Pancreas (tissue), 10 donors: ENCODE measurements at places on chromosomes 1 and 21. TPM values are rescaled to one million over a fixed set of nuclear protein-coding genes. Genes with fewer than 3 reads are reported as not detected.
A peak's percentile ranks its signal among the peaks of the same experiment; 100 is the strongest.

MTARC1 gene
- 6.1 TPM for total RNA-seq

DNA sequence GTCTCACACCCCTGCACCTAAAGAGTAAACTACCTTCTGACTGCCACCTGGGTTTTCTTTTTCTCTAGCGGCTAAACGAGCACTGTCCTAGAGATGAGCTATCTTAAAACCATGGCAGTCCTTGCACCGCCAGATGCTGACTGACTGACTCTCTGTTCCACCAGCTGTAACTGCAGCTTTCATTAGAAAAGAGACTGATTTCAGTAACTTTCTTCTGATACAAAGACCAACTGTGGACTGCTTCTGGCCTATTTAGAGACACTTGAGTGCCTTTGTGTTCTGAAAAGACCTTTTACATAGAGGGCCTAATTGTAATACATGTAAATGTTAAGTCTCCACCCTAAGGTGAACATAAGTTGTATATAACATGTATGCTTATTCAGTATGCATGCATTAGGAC, 152.5 kb downstream of the DISC1 start:
- no peak for DNase-seq

- no peak for DNase-seq
Measured at GRCh38 chr1:230573658-230574057, 68.6 kb upstream of the COG2 start.

GRCh38 chr1:167429612-167430011, 88.7 kb downstream of the CD247 start:
- DNase-seq = no peak

DNA sequence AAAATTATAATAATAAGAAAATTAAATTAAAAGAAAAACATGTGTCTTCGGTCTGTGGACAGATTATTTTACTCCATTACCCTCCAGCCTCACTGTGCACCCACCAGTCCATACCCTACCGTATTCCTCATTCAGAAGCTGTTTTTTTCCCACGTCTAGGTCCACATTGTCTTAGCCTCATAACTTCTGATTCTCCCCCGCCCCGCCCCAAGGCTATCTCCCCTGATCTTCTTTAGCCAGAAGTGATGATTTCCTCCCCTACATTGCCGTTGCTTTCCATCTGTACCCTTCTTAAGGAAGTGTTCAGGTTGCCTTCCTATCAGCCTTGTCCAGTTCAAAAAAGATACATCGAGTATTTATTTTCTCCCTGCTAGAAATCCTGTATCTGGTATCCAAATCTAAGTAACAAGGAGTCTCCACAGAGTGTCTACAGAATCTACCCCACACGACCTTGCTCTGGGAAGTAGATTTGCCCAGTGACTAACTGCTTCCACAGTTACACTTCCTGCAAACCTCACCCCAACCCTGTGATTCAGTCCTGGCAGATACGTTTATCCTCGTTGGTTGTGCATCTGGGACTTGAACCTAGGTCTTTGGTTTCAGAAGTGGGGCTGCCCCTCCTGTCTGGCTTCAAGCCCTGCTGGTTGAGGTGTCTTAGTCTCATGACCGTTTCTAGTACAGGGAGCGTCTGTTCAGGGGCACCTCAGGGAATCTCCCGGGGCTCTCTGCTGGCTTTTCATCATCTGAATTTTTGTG, 470.2 kb downstream of the CAMTA1 start:
- no peak for DNase-seq

DNA sequence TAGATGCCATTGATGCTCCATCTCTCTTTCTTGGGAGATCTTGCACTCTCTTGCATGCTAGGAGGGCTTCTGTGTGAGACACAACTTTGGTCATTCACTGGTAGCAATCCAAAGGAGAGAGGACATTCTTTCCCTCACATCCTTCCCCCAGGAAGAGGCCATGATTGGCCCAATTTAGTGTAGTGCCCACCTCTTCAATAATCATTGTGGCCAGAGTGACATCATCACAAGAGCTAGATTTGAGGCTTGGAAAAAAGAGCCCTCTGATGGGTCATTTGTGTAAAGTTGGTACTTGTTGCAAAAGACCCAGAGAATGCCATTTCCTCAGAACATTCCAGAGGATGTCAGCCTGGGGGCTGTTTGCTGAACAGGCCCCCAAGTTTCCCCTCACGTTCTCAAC, 30.2 kb downstream of the S100A6 start:
- no peak for DNase-seq

GRCh38 chr1:16014509-16015482, 3.0 kb downstream of the HSPB7 start:
- peak; percentile 55 for DNase-seq

GRCh38 chr1:14956579-14957195, 196.9 kb upstream of the TMEM51 start:
- DNase-seq = peak; percentile 3

DNA sequence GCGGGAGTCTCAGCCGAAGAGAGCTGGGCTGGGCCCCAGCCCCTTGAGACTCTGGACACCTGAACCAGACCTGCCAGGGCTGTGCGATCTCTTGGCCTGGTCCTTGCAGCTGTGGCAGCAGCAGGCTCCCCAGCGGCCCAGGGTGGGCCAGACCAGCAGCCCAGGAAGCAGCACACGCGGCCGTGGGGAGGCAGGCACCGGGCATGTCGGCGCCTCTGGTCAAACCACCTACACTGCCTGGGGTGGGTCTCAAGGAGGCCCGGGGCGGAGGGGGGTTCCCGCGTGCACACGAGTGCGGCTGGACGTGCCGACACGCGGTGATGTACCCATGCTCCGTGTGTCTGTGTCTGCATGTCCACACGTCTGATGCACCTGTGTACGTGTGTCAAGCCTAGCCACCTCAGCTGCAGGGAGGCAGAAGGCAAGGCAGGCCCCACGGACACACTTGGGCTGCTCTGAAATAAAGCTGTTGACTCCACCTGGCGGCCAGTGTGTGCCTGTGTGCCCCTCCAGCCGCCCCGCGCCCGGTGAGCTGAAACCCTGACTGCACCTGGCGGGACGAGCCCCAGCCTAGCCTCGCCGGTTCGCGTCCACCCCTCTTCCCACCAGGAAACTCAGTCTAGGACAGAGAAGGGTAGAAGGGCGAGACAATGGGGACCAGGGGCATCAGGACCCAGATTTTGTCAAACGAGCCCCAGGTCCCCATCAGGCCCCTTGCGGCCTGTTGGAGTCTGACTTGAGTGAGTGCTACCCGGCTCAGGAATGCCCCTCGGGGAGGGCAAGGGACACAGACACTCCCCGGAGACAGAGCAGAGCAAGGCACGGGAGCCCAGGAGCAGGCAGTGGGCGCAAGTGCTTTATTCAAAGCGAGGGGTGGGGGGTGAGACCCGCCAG, 11.6 kb downstream of the SCNN1D start:
- DNase-seq = peak; percentile 81

DNA sequence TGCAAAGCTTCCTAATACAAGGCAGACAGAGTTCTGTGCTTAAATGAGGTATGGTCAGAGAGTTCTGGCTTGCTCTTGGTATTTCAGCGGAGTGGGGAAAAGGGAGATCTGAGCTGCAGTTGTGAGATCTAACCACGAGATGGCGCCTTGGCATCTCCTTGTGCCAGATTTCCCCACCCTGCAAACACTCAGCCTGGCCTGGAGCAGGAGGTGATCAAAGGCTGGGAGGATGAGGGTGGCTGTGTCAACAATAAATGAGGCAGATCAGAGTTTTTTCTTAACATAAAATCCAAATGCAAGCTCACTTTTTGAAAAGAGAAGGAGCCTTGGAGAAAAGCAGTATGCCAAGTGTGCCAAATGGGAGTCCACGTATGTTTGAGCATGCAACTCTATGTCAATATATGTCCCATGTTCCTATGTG, 4.1 kb upstream of the TFAP2E start:
- DNase-seq = no peak

- no peak for DNase-seq
Measured at GRCh38 chr1:111861523-111861922, 105.8 kb downstream of the DDX20 start.

GRCh38 chr1:48498096-48498791, 26.2 kb upstream of the SPATA6 start:
- DNase-seq = peak; percentile 79

DNA sequence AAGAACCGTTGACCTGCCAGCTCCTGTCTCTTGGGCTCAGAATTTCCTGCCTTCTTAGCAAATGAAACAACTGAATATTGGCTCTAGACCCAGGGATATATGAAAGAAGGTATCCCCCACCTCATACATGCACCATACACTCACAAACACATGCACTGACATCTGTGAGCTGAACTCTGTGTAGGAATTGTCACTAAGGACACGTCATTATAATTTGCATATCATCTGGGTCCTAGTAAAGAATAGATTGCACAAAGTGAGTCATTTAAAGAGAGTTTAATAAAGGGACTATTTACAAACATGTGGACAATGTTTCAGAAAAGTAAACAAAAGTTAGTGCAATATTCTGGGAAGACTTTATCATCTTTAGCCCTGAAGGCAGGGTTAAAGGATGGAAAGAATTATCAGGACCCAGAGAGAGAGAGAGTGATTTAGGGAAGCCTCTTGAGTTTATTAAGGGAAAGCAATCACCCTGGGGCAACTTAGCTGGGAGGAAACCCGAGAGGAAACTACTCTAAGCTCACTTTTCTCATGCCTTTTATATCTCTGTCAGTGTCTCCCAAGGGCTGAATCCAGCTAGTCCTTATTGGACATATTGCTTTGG, 74.1 kb upstream of the PLA2G4A start:
- DNase-seq = no peak

DNA sequence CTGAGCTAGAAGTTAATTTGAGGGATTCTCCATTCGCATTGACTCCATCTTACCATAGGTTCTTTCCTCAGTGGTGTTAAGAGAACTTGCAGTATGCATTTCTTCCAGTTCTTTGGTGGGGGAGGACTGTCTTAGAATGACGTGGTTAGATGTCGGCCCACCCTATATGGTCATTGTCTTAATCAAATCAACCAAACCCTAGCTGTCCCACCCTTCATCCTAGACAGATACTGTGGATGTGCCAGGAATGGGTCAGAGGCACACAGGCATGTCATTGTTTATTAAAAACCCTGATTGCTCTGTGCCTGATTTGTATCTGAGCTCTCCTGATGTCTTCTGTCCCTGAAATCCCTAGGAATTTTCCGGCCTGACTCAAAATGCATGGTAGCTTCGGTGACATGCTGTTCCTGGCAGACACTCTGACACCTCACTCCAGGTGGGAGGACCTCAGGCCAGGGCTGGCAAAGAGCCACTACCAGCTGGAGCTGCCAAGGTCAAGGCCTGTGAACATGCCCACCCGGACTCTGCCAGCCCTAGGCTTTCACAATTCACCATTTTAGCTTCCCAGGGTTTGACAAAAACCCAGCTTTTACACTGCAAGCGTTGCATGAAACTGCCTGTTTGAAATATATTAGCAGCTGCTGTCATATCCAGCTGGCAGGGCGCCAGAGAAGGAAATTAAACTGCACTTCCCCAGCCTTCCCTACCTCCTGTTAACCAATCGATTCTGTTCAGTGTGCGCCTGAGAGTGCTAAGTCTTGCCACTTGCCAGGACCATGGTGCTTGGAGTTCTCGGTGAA, 134.0 kb downstream of the FAM78B start:
- peak; percentile 94 for DNase-seq

DNA sequence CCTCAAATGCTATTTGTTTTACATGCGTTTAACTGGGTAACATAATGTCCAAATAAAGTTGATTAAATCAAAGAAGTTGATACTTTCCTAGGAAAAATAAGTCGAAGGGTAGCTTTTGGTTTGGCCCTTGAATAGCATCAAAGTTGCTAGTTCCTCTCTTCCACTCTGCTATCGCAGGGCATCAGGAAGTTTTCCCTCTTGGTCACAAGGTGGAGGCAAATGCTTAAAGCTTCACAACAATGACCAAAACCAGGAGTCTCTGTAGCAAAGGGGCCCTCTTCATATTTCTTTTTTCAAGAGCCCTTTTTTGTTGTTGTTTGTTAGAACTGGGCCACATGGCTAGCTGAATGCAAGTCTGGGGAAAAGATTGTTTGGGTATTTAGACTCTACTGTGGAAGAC, 668.4 kb downstream of the KCNT2 start:
- no peak for DNase-seq

DNA sequence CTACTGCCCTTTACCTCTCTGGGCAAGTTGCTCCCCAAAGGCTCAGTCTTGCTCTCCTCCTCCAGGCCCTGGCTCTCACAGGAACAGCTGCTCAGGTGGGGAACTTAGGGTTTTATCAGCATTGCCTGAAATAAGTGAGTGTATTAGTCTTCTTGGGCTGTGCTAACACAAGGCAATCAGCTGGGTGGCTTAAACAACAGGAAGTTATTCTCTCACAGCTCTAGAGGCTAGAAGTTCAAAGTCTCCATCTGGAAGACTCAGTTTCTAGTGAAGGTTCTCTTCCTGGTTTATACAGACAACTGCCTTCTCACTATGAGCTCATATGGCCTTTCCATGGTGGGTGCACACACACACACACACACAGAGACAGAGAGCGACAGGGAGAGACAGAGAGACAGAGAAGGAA, 2.8 kb upstream of the CD1C start:
- no peak for DNase-seq

GRCh38 chr1:236421022-236421421, 26.9 kb downstream of the EDARADD start:
- no peak for DNase-seq

GRCh38 chr1:152795686-152796085, 835 bp upstream of the LCE1D start:
- no peak for DNase-seq

- no peak for DNase-seq
Measured at GRCh38 chr1:157460381-157460780, 91.9 kb downstream of the FCRL5 start.

- no peak for DNase-seq
Measured at GRCh38 chr1:2819429-2819828, 17.9 kb upstream of the TTC34 start.

DNA sequence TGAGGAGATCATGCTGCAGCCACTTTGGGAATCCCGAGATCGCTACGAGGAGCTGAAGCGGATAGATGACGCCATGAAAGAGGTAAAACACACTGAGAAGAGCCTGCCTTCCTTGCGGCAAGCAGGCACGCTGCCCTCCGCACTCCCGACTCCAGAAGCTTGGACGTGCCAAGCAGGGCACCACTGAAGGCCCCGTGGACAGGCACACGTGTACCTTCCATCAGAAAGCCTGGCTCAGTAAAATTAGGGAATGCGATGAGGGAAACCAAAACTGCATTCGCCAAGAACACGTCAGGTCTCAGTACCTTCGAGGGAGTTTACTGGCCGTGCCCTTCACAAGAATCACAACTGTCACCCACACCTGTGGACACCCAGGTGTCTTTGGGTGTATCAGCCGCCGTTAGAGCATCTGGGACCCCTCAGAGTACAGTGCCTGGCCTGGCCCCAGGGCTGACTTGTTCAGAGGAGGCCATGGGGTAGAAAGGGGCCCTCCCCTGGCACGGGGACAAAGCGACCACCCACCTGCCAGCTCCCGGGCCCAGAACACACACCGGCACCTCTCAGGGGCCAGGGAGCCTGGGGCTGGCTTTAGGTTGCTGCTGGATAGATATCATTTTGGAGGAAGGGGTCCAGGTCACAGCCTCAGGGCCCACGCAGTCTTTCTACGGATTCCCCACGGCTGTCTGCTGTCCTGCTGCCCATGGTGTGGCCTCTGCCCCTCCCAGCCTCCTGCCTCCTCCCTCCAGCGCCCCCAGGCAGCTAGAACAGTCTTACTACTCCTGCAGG, 108.4 kb downstream of the WDR4 start:
- DNase-seq = no peak
